ENCODE measurements at places on chromosomes 2 and 18.
A peak's percentile ranks its signal among the peaks of the same experiment; 100 is the strongest.

GRCh38 chr18:50131591-50131990 lies 63.4 kb downstream of the MYO5B start:
- DNase-seq, result no peak

- DNase-seq, result no peak
These were observed 927.9 kb upstream of the ACVR2A start for GRCh38 chr2:146916914-146917313.

DNA sequence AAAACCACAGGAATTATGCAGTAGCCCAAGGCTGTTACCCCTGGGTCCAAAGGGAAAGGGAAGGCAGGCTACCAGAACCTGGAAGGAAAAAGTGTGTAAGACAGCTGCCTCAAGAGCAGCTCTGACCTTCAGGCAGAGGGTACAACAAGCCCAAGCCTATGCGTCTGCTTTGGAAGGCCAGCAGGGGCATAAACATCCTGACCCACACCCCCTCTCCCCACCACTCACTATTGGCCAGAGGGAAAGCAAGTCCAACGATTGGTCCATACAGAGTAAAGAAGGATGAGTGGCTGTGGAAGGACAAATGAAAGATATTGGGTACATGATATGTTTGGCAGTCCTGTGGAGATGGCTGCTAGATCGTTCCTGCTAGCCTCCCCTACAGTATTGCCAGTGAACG lies 227.6 kb upstream of the HNRNPA3 start:
- DNase-seq, result no peak

GRCh38 chr18:32351032-32351431 lies 119.7 kb downstream of the GAREM1 start:
- DNase-seq, result no peak

DNA sequence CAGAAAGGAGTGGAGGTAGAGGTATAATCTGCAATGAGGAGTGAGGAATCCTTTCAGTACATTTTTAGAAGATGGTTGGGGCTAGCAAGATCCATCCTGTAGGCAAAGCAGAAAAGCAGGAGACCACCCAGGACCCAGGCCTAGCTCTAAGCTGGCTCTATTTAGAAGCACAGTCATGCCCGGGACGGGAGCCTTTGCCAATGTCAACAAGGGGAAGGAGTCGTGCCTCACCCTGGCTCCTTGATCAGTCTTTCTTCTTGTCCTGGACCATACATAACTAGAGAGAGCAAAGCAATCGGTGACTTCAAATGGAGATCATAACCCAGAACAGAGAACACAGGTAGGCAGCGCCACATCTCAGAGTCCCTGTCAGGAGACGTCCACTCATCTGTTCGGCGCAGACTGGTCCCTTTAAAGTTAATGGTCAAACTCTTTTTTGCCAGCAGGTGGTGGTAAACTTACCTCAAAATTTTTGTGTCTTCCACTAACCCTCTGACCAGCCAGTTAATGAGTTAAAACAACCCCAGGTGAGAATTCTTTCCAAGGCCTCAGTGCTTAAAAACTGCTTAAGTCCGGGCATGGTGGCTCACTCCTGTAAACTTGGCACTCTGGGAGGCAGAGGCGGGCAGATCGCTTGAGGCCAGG lies 8.0 kb downstream of the MC5R start:
- DNase-seq, result no peak

DNA sequence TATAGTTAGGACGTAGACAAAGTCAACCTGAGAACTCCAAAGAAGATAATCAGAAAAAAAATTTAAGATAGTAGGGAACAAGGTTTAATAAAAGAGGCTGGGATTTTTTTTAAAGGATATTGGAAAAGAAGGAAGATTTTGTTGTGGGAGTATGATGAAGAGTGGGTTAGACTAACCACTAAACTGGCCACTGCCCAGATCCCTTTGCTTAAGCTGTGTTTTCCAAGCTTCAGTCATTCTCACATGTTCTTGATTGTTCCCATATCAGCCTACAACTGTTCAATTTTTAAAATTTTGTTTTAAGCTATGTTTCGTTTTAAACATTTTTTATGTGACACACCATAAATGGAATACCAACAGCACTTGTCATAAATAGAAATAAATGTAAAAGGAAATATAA lies 284.5 kb upstream of the MMADHC start:
- no peak for DNase-seq

- no peak for DNase-seq
These were observed 254.6 kb downstream of the CDH20 start for GRCh38 chr18:61587865-61588264.

GRCh38 chr2:196729418-196729817 lies 70.1 kb downstream of the GTF3C3 start:
- no peak for DNase-seq

- DNase-seq, result no peak
These were observed 15.5 kb downstream of the CACNB4 start for GRCh38 chr2:152083202-152083875.

GRCh38 chr2:43803113-43803512 lies 29.3 kb downstream of the DYNC2LI1 start:
- no peak for DNase-seq

- DNase-seq, result no peak
These were observed 762.3 kb downstream of the DCDC2C start for GRCh38 chr2:4465671-4466070.

DNA sequence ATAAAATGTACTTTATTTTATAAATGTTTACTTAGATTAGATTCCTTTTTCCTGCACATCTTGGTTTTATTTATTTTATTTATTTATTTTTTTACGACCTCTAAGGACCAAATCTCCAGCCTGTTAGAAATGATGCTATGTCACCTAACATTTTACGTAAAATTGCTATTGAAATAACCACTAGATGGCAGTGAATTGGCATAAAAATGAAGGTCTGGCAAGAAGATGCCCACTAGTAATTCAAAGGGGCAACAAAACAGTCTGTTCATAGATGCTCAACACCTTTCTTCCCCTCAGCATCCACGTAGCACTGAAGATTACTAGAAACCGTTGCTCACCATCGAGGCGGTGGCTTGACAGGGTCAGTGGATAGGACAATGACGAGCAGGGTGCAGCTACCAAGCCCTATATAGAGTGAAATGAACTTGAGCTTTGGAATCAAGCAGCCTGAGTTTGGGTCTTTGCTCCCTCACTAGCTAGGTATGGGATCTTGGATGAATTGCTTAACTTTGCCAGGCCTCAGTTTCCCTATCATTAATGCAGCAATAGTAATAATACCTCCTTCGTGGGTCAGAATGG lies 128.7 kb upstream of the L3MBTL4 start:
- DNase-seq, result no peak

DNA sequence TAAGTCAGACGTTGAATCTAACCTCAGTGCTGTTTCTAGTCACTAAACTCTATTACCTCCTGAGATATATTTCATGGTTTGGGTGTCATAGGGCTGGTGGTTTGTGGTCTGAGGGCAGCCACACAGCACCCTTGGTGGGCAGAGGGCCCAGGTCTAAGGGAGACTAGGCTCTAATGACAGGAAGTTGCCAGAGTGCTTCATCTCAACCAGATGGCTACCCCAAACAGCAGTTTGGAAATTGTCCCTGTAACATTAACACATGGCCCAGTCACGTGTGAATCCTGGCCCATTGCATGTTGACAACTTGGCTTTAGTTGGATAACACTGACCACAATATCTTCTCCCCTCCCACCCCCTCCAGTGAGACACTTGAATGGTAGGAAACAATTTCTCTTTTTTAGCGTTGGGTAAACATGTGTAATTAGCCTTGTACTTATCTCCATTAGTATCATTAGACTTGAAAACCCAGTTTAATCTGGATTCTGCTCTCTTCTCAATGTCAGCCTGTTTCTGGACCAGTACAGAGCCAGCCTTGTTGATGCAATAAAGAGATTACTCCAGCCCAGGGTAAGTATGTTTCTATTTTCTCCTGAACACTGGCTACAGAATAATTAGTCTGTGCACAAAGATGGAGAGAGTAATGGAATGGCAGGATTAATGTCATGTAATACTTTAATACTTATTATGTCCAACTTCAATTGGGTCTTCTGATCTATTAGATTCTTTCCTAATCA lies 187.8 kb upstream of the SIX3 start:
- no peak for DNase-seq

DNA sequence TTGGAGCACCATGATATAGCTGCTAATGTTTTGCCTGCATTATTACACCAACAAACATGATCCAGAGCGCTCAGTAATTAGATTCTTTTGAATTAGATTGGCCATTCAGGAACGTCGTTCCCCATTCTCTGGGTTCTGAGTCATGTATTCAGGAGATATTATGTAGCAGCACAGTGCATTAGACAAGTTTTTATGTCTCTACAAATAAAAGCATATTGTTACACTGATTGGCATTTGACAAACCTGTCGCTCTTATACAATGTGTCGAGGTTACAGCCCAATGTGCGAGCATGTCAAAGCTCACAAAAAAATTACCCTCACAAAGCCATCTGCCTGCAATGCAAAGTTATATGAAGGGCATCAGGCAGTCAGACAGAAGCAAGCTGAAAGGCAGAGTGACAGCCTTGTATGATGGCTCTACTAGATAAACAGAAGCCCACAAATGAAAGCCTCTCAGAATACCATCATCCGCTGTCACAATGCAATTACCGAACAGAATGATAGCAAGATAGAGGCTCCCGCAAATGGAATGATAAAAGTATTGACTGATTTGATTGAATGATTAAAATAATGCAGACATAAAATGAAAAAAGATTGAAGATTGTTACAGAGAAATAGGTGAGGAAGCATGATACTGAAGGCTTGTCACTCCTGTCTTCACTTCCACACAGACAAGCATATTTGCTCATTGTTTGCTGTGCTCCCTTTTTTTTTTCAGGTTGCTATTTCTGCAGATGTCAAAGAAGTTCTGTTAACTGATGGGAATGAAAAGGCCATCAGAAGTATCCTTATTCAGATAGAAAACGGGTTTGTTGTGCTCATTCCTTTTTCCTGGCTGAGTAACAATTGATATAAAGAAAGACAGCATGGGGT lies 234.6 kb upstream of the SIX3 start:
- no peak for DNase-seq

- peak; percentile 66 for DNase-seq
These were observed 73.0 kb upstream of the KCTD1 start for GRCh38 chr18:26621161-26622026.

DNA sequence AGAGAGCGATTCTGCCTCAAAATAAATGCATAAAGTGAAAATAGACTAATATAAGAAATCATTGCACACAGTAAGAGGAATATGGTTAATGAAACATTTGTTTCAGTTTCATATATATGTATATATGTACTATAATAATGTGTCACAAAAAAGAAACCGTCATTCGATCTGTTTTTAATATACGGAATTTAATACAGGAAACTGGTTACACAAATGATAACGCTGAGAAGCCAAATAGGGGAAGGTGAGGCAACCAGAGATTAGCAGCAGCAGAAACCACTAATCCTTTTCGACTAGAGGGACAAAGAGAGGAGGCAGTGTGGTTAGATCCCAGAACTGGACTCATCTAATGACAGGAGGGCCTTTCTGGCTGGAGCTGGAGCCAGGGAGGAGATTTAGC lies 64.2 kb upstream of the GREB1L start:
- no peak for DNase-seq

DNA sequence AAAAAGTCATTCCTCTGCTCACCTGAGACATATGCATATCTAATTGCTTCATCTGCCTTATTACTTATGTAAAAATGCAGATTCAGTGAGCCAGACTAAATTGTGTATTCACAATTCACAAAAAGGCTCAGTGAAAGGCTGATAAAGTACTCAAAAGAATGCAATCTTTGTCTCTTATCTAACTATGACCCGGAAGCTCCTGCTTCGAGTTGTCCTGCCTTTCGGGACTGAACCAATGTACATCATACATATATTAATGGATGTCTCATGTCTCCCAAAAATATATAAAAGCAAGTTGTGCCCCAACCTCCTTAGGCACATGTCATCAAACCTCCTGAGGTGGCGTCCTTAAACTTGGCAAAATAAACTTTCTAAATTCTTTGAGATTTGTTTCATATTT lies 120.5 kb downstream of the SCN3A start:
- DNase-seq, result no peak

GRCh38 chr18:43805646-43806194 lies 528.4 kb upstream of the SYT4 start:
- DNase-seq, result no peak

DNA sequence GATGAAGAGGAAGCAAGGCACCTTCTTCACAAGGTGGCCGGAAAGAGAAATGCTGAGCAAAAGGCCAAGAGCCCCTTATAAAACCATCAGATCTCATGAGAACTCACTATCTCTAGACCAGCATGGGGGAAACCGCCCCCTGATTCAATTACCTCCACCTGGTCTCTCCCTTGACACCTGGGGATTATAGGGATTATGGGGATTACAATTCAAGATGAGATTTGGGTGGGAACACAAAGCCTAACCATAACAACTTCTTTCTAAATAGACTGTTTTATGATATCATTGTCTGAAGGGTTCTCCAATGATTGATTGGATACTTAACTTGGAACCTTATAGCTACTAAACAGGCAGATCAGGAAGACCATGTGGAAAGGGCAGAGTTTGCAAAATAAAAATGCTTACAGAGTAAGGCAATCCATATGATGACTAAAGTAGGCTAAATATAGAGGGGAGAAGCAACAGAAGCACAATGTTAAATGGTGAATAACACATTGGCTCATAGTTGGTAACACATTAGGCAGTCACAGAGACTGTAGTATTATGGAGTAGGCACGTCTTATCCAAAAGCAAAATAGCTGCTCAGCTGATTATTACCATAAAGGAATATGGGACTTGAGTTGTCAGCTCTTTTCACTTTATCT lies 179.0 kb downstream of the BARD1 start:
- no peak for DNase-seq

GRCh38 chr2:61967262-61967661 lies 61.8 kb downstream of the COMMD1 start:
- no peak for DNase-seq

GRCh38 chr2:111994042-111994441 lies 61.0 kb upstream of the TMEM87B start:
- DNase-seq, result no peak

DNA sequence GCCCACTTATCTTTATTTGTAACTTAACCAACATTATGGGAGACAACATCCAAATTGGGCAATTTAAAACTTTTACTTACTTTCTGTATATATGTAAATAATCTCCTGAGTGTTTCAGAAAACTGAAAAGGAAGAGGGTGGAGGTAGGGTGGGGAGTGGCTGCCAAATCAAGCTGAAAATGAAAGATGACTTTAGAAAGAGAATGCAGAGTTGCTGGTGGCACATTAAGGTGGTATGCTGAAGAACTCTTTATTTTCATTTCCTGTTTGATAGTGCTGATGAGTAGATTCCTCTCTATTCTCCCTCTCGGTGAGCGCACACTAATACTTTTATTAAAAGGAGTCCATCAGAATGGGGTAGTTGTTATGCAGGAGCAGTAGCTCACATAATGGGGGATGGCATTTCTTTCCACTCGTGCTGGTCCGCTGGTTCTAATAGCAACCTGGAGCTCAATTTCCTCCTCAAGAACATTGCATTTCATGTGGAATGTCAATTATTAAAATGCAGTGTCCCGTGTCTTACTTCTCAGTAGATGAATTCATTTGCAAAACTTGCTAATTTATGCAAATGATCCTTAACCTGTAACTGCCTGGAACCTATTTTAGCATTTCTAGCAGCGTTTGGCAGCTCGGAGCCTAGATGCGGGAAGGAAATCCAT lies 466.9 kb upstream of the HNRNPA3 start:
- no peak for DNase-seq

GRCh38 chr2:144374163-144374661 lies 145.7 kb downstream of the ZEB2 start:
- no peak for DNase-seq

GRCh38 chr18:11339188-11339775 lies 189.9 kb upstream of the PIEZO2 start:
- no peak for DNase-seq

GRCh38 chr2:40169430-40169829 lies 282.5 kb downstream of the SLC8A1 start:
- DNase-seq, result no peak
